ENCODE measurements at places on chromosomes 7 and 10.

DNA sequence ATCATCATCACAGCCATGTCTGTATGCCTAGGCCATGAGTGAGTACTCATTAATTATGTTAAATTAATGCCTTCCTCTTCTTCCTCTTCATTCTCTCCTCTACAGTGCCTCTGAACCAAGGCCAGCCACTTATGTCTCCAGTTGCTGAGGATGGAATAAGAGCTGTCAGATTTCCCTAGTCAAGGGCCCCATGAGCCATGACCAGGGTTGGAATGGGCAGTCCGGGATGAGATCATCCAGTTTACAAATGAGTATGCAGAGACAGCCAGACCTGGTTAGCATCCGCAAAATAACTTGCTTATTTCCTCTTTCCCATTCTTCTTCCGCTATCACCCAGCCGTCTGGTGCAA is 342.7 kb downstream of the GRID1 start:
- DNase-seq = no peak

- DNase-seq = no peak
Observed at GRCh38 chr10:110651044-110651958, 7.2 kb downstream of the RBM20 start.

DNA sequence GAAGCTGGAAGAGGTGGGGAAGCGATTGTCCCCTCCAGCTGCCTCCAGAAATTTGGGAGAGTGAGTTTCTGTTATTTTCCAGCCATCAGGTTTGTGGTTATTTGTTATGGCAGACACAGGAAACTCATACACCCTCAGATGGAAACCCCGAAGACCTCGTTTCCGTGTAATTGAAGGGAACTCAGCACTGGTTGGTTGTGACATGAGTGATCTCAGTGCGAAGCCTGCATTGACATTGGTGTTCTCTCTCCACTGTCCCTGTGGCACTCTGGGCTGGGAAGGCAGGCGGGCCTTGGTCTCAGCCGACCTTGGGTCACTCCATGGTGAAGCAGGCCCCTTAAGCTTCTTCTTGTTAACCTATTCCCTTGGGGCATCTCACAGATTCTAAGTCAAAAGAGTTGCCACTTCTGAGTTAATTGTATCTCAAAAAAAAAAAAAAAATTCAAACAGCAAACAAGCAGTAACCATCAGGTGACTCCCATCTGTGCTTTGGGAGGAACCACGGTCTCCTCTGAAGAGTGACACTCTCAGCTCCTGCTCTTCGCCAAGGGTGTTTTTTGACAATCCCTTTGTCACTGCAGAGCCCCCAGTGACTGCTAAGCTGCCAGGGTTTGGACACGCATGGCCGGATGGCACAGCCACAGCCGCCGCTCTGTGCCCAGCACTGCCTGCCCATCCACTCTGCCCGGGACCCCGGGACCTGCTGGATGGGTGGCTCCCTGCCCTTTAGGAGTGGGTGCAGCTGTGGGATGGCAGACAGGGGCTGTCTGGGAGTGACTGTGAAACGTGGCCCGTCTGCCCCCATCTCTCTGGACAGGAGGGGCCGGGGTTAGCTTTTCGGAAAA is 233.6 kb downstream of the PRPF18 start:
- DNase-seq = no peak

GRCh38 chr10:86390337-86391120 is 23.9 kb upstream of the GRID1 start:
- no peak for DNase-seq

Measured in GF-D8 (cell line).